Esophagus mucosa (tissue), 1 donor: ENCODE measurements at places on chromosomes 13 and 19. TPM values are rescaled to one million over a fixed set of nuclear protein-coding genes. Genes with fewer than 3 reads are reported as not detected.

DNA sequence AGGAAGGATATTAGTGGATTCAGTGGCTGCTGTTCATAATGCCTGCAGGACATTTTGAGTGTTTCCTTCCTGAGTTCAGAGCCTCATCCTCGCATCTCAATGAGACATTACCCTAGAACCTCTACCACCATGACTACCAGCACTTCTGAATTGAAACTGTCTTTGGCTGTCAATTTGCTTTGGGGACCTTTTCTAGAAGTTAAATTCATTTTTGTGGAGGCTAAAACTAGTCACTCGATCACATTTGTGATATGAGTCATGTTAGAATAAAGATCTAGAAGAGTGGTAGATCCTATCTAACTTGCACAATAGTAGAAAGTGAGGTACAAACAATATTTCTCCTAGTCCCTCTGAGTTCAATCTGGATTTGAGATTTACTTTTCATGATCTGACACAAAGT, 124.9 kb downstream of the KCNRG start:
- ATAC-seq: no peak

DNA sequence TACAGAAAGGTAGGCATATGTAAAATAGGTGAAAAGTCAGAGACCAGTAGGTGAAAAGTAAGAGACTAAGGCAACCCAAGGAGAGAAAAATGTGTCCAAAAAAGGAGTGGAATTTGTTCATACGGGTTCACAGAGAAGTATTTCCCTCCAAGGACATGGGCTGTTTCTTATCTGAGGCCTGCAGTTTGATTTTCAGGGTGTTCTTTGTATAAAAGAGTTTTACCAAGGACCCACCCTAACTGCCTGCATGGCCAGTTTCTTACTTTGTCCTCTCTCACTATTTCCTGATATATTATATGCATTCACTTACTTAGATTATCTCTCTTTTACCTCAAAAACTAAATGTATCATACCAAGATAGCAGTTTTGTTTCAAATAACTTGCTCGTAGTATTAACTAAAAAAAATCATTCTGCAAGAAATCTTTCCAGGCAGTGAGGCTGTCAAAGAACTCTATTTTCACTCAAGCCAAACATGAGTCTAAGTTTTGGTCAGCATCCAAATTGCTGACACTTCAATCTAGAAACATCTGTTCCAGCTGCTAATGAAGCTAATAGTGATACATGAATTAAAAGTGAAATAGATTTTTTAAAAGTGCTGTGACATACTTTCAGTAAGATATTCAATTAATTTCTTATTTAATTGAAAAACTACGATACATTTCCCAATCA, 141.4 kb upstream of the SGCG start:
- no peak for ATAC-seq

GRCh38 chr19:35509018-35509652, 4.3 kb downstream of the DMKN start:
- peak; percentile 68 for ATAC-seq

DNA sequence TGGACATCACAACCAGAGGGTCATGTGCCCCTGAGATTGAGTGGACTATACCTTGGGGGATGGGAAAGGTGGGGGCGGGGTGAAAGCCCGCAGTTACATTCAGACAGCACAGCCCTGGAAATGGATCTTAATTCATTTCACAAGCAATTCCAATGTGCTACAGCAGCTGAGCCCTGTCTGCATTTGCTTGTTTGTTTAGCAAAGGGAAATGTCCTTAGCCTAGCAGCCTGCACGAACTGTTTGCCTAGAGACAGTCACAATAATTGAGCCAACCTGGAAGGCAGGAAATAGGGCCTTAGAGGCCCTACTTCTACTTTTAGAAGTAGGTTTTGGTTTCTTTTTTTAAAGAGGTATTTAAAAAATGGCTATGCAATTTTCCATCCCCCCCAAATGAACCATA, 177.3 kb upstream of the KL start:
- ATAC-seq: no peak

Gene KLK10
- total RNA-seq: 225 TPM

Gene NEK5
- 0.16 TPM for total RNA-seq

Gene HCST
- total RNA-seq: 0.96 TPM
